Activated CD4-positive, alpha-beta T cell treated with anti-CD3 and anti-CD28 coated beads, Interleukin-2, Interleukin-6, amounts not matched to agents 100 ng/mL and 50 ng/mL, durations not matched to agents 16 hours and 8 hours (primary cell): ENCODE measurements at places on chromosomes 4 and X.

GRCh38 chrX:123108513-123109427 lies 75.3 kb upstream of the GRIA3 start:
- no peak for DNase-seq

DNA sequence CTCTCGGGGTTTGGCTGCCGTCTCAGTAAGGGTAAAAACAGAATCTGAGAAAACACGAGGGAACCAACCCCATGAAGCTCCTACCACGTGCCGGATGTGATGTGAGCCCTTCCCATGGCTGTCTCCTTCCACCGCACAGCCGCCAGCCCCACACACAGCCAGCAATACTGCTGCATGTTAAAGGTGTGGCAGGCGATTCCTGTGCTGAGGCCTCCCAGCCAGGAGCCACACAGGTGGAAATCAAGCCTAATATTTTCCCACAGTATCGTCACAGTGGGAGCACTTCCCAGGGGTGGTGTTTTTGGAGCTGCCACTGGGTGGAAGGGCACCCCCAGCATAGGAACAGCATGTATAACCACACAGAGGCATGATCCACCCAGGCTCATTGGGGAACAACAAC lies 77.5 kb downstream of the SLC2A9 start:
- DNase-seq = no peak

- DNase-seq = no peak
These were observed 139.2 kb downstream of the LINC00632 start for GRCh38 chrX:140848800-140849199.

DNA sequence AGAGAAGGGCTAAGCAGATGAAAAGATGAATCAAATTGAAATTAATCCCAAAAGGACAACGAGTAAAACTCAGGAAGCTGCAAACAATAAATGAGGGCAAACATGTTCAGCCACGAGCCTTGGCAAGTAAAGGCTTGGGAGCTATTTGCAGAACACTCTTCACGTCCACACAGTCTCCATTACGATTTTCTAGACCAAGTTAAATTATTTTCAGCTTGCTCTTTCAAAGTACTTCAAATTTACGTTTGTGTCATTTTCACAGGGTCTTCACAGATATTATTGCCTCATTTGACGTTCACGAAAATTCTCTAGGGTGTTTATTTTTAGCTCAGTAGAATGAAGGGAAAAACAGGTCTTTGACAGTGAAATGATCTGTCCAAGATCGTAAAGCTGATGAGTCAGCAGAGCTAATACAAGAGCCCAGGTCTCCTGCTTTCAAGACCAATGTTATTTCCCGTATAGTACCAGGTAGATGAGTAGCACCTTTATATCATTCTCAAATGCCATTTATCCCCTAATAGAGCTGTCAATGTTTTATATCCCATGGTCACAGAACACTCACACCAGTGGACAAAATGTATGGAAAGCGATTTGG lies 20.9 kb downstream of the KLB start:
- no peak for DNase-seq

GRCh38 chr4:38980903-38981676 lies 51.1 kb downstream of the TMEM156 start:
- peak; percentile 74 for DNase-seq

GRCh38 chr4:128636906-128637305 lies 172.6 kb upstream of the JADE1 start:
- no peak for DNase-seq

DNA sequence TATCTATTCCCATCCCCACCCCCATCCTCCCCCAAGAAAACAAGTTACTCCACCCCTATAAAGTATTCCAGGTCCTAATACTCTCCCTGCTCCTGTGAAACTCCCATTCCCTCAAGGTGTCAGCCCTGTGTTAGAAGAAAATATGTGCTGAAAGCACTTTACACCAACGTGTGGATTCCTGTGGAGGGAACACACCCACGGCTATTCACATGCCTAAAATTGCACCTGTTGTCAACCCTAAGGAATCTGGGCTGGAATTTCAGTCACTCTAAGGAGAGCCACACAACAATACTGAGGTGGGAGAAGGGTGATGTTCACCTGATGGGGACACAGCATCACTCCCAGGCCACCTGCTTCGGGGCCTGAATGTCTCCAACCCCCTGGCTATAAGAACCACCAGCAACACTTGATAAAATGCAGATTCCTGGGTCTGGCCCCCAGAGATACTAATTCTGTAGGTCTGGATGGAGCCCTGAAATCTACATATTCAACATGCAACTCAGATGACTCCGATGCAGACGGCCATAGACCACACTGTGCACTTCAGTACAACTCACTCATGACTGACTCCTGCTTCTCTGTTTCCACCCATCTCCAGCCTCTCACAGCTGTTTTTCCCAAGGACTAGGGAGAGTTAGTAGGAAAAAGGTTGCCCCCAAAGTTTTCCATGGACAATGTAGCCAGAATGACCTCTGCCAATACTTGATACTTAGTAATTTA lies 15.8 kb downstream of the SCD5 start:
- DNase-seq = no peak
